Hematopoietic multipotent progenitor cell treated with erythropoietin and hydrocortisone succinate and interleukin-3 and kit ligand, for 6 days (in vitro differentiated cells): ENCODE measurements at places on chromosomes 5 and 9.

DNA sequence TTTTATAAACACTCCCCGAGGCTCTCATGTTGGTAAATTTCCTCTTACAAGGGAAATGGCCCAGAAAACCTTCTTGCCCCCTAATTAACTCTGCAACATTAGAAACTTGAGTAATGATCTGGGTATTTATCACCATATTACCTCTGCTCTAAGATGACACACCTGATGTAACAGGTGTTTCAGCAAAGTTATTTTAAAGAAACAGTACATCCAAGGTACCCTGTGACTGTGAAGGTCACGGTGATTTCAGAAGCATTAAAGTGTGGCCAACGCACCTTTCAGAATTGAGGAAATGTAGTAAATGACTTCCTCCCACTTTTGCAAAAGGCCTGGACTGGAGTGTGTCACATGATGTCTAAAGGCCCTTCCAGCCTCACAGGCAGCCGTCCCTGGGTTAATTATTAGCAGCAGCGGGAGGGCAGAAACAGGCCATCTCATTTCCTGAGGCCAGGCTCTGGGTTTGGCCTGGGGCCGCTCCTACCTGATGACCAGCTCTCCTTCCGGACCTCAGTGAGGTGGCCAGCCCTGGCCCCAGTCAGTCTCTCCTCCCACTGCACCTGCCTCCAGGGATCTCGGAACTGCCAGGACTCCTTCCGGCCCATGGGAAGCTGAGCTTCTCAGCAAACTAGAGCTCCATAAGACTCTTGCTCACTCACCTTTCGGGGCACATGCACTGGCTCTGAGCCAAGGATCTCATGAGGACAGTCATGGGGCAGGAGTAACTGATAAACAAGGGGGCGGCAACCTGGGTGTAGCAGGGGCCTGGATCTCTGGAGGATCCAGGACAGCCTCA lies 20.7 kb downstream of the PTPN3 start:
- DNase-seq = peak; percentile 13

DNA sequence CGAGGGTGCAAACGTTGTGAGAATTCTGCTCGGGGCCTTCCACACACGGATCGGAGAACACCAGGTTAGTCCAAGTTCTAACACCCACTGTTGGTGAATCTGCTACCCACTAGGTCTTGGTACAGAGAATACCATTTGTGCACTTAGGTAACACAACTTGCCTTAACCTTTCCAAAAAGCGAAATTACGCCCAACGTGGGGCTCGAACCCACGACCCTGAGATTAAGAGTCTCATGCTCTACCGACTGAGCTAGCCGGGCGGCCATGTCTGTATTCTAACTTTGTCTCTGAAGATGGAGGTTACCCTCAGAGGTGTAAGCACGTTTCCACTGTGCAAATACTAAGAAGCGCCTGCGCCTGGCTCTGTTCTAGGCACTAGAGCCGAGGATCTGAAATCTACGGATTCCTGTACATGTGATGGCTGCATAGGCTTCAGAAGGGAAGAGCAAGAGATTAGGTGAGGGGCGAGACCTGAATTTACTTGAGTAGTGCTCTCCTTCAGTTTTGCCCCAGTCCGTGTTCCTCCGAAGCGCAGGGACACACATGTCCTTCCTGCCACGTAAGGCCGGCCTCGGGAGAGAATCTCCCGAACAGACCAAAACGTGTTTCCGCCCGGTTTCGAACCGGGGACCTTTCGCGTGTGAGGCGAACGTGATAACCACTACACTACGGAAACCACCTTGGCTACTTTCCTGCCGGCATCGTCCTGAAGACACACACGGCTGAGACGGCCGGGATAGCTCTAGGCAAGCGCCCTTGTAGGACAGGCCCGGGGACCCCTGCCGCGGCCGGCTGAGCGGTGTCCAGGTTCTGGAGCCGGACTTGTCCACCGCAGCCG lies 1.1 kb upstream of the TRIM41 start:
- peak; percentile 95 for DNase-seq

DNA sequence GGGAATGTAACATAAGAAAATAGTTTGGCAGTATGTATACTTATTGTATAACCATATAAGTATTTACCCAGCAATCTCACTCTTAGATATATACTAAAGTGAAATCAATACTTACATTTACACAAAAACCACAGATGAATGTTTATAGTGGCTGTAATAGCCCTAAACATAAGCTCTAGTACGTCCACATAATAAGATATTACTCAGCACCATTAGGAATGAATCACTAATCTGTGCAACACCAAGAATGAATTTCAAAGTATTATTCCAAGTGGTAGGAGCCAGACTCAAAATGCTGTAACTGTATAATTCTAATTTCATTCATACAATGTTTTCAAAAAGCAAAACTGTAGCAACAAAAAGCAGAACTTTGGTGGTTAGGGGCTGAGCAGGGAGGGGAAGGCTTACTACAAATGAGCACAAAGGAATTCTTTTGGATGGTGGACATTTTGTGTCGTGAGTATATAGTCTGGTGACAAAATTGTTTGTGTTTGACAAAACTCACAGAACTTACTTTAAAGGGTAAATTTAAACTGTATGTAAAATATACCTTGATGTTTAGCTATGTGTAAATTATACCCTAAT lies 11.9 kb upstream of the C5orf46 start:
- no peak for DNase-seq

DNA sequence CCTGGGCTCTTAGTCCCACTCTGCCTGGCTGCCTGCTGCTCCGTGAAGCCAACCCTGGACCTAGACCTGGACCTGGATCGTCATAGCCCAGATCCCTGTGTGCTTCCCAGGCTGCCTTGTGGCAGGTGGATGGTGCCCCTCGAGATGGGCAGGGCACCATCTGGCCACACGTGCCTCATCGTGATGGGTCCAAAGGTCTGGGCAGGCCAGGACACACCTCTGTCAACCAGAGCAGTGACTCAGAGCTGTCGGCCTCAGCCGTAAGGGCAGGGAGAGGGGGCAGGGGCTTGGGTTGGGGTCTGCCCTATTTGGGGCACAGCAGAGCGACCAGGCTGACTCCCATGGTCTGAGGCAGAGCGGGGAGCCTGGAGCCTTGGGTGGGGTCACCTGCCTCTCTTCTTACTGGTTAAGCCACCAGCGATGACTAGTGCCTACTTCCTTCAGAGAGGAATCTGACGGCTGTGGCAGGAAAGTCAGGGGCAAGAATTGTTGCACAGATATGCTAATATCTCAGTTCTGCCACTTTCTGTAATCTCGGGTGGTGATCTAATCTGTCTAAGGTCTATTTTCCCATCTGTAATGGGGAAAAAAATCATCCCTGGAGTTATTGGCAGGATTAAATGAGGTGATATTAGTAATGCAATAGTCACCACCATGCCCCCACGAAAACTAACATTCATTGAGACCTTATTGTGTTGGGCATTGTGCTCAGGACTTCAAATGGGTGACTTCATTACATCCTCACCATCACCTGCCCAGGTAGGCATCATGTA lies 3.2 kb upstream of the CDHR2 start:
- no peak for DNase-seq

DNA sequence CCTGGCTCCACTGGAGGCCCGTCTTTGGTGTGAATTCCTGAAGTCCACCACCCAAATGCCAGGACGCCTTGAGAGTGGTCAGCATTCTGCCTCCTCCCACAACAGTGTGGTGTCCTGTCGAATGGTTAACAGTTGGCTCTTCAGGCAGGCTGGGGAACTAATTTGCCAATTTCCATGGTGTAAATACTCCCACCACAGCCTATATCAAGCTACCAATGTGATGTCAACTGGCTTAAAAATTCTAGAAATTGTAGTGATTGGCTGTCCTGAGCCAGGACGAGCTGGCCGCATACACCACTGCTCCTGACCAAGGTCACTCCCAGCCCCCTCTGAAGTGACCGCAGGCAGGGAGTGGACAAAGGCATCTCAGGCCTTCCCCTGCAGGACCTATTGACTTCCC lies 11.1 kb downstream of the UNC5A start:
- no peak for DNase-seq

DNA sequence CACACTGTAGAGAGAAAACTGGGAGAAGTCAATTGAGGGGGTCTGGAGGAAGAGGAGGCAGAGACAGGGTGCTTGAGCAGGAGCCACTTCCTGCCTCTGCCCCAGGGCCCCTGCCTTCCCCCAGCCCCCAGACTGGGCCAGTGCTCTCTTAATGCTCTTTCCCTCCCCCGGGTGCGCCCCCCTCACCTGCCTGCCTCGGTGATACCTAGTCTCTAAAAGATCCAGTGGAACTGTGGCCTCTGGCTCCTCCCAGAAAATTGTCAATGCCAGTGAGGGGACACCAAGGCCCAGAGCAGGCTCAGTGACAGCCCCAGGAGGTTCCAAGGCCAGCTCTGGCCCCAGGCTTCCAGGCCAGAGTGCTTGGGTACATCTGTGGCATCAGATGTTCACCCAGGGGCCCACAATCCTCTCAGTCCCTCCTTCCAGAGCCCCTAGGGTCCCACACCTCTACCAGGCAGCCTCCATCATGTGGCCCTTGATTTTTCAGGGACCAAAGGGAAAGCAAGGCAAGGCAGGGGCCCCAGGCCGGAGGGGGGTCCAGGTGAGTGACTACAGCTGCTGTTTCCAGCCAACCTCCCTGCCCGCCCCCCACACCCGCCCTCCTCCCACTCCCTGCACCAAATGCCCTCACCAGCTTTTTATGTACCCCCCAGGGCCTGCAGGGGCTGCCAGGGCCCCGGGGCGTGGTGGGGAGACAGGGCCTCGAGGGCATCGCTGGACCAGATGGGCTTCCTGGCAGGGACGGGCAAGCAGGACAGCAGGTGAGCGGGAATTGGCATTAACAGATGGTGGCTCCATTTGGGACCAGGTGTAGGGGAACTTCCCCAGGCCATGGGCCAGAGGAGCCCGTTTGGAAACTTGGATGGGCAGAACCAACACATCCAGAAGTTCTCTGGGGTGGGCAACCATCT lies 33.1 kb upstream of the ORM1 start:
- no peak for DNase-seq

GRCh38 chr5:97838214-97838613 lies 655.2 kb upstream of the RIOK2 start:
- DNase-seq = no peak

DNA sequence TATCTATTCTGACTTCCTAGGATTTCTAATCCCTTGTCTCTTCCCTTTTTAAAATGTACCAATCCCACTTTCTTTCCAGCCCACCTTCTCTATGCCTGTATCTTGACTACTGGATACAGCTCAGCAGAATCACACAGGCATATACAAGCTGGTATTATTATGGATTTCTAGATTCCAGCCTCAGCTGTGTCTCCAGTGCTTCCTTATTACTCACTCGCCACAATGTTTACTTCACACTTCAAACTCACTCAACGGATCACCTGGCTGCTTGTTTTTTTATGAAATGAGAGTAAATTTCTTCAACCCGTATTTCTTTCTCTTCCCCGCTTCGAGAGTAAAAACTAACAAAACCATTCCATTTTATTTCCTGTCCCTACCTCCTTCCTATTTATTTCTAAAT lies 38.8 kb downstream of the CWC27 start:
- no peak for DNase-seq

GRCh38 chr5:136396886-136397285 lies 31.5 kb upstream of the TRPC7 start:
- no peak for DNase-seq

GRCh38 chr5:58548068-58548467 lies 34.8 kb upstream of the RAB3C start:
- DNase-seq = no peak

DNA sequence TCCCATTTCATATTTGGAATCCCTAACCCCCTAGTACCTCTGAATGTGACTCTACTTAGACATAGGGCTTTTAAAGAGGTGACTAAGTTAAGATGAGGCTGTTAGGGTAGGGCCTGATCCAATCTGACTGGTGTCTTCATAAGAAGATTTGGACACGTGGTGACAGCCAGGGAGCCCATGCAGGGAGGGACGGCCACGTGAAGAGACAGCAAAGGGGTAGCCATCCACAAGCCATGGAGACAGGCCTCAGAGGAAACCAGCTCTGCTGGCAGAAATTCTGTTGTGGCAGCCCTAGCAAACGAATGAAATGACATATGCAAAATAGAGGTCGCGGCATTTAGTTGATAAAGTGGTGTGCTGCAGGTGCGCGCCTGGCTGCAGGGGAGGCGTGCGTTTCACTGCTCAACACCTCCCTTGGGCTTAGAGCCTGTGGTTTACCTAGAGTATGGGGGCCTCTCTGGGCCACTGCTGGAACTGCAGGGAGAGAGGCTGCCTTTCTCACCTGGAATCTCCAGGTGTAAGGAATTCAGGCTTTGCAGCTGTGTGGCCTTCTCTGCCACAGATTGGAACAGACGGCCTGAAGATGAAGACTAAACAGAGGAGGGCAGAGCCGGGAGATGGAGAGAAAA lies 7.1 kb upstream of the AFAP1L1 start:
- peak; percentile 11 for DNase-seq

DNA sequence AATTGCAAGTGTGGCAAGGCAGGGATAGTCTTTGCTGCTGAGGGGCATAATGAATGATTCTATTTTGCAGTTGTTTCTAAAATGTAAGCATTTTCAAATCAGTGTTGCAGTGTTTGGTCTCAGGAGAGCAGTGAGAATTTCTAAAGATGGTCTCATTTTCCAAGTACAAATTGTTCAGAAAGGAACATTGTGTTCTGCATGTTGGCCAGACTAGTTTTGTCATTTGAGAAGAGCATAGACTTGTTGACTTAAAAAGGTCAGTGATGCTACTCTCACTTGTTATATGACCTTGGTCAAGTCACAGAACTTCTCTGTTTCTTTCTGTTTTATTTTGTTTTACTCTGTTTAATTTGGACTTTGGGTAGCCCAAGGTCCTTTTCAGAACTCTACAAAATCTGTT lies 344.6 kb downstream of the OSTF1 start:
- no peak for DNase-seq

GRCh38 chr5:131151216-131151615 lies 13.8 kb downstream of the HINT1 start:
- no peak for DNase-seq

- DNase-seq = peak; percentile 48
Observed at GRCh38 chr5:143495821-143496275, 92.4 kb upstream of the NR3C1 start.

DNA sequence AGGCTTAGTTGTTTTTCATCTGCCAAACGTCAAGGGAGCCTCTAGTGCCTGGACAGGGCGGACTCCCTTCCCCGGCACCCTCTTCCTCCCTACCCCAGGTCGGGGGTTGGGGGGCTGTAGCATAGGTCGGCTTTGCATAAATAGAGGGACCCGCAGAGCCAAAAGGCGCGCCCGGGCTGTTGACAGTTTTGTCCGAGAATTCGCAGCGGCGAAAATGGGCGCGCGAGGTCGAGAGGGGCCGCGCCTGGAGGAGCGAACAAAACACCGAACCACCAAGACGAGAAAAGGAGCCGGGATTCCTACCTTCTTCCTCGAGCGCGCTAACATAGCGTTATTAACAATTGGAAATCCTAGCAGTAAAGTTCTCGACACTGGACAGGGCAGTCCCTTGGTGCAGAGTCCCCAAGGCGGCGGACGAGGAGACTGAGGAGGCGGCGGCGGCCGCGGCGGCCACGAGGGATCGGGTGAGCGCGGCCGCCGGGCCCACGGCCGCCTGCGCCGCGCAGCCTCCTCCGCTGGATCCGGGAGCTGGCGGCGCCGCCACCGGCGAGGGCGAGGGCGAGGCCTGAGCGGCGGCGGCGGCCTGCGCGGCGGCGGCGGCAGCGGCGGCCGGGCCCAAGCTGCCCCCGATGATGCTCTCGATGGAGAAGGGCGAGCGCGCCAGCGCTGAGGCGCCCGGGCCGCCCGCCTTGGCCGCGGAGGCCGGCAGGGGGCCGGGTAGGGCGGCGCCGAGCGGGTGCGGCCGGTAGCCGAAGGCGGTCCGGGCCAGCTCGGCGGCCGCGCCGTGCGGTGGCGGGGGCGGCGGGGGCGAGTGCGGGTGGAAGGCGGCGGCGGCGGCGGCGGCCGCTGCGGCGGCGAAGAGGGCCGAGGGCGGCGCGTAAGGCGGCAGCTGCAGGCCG lies 1.7 kb downstream of the FOXD1 start:
- no peak for DNase-seq

- DNase-seq = no peak
Observed at GRCh38 chr5:142841511-142842265, 71.5 kb downstream of the ARHGAP26 start.

GRCh38 chr9:72315089-72315509 lies 49.9 kb downstream of the ZFAND5 start:
- DNase-seq = no peak
